Fibroblast of skin of right biceps (primary cell): ENCODE measurements at places on chromosomes 2 and 18.

GRCh38 chr2:61277756-61278155 is 115.8 kb downstream of the C2orf74 start:
- DNase-seq = no peak

- DNase-seq = no peak
Observed at GRCh38 chr2:112476434-112476833, 5.5 kb upstream of the TTL start.

- peak; percentile 78 for DNase-seq
Observed at GRCh38 chr2:226699321-226699720, 100.3 kb downstream of the IRS1 start.

DNA sequence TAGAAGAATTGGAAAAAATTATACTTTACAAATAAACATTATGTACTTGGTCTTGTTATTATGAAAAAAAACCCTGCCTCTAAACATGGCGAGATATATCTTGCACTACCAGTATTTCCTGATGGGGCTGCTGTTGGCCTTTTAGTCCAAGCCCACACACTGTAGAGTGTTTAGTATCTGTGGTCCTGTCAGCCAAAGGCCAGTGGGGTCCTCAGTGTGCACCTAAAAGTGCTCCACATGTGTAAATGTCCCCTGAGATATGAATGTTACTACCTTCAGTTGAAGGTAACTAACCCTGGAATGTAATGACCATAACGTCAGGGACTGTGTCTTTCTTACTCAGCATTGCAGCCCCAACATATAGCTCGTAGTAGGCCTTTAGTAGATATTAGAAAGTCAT is 71.1 kb upstream of the HK2 start:
- no peak for DNase-seq

DNA sequence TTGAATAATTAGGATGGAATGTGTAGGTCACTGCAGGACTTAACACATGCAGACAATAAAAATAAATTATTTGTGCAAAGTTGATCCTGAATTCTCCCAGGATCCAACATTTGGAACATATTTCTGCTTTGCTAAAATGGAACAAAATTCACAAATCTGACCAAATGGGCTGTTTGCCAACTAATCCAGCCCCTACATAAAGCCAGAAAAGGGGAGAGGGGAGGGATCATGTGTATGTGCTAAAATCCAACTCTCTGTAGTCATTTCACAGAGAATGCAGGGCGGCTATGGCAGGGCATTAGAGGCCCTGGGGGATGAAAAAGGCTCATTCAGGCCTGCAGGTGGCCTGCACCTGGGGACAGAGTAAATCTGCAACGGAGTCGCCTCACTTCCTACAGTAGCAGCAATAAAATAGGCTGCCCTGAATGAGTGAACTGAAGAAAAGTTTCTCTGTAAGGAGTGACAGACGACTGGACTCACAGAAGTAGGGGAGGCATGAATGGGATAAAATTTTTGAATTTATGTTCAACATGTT is 4.0 kb upstream of the ZFP36L2 start:
- DNase-seq = no peak

DNA sequence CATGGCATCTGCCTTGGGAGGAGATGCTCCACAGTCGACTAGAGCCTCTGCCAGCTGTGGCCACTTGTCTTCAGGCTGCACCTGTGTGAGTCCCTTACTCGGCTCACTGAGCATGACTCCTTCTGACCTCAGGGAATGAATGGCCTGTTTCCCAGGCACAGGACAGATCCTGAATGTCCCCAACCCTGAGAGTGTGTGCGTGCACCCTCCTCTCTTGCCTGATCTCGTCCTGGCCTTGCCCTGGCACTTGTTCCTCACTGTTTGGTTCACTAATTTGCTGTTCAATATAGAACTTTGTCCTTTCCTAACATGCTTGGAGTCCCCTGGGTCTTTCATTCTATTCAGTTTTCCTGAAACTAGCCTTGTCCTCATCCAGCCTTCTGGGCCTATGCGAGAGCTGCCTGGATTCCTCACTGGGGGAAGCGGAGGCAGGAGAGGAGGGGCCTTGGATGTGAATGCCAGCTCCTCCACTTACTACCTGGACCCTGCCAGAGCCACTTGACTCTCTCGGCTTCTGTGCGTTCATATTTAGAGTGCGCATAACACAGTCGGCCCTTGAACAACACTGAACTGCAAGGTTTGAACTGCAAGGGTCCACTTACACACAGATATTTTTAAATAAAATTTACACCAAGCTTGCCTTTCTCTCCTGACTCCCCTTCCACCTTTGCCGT is 184.8 kb downstream of the ACKR3 start:
- DNase-seq = no peak

- DNase-seq = no peak
Observed at GRCh38 chr18:42936289-42936688, 179.2 kb downstream of the RIT2 start.

DNA sequence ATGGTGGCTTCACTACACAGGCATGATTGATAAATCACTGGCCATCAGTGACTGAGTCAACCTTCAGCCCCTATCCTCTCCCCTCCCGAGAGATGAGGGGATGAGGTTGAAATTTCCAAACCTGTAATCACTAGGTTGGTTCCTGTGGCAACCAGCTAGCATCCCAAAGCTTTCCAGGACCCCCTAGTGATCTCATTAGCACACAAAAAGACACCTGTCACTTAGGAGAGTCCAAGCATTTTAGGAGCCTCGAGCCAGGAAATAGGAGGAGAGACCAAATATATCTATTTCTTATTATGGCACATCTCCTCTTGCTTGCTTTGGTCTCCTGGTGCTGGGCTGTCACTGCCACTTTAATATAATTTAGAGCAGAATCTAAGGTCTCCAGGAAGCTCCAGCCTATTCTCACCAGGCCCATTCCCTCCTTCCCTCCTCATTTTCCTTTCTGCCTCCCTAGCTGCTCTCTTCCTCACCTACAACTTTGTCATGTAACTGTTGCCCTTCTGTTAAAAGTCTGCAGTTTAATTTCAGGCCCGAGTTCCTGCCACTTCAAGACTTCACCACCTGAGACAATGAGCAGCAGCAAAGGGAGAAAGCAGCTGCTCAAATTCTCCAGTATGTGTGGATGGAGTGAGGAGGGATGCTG is 33.2 kb upstream of the NAB1 start:
- no peak for DNase-seq

- no peak for DNase-seq
Observed at GRCh38 chr2:130302164-130302886, 40.4 kb upstream of the IMP4 start.

DNA sequence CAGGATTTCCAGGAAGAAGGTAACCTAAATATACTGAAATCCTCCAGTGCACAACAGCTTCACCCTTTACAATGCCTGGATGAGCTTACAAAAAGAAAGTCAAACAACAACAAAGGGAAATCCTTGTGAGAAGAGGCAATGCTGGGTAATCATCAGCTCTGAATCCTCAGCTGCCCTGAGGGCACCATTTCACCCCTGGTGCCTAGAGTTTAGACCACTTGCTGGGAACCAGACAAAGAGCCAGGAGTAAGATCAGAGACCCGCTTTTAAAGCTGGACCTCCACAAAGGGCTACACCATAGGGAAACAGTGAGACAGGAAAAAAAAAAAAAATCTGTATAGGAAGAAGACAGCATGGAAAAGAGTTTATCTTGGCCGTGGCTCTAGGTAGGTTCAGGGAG is 97.0 kb downstream of the FOXI3 start:
- no peak for DNase-seq

DNA sequence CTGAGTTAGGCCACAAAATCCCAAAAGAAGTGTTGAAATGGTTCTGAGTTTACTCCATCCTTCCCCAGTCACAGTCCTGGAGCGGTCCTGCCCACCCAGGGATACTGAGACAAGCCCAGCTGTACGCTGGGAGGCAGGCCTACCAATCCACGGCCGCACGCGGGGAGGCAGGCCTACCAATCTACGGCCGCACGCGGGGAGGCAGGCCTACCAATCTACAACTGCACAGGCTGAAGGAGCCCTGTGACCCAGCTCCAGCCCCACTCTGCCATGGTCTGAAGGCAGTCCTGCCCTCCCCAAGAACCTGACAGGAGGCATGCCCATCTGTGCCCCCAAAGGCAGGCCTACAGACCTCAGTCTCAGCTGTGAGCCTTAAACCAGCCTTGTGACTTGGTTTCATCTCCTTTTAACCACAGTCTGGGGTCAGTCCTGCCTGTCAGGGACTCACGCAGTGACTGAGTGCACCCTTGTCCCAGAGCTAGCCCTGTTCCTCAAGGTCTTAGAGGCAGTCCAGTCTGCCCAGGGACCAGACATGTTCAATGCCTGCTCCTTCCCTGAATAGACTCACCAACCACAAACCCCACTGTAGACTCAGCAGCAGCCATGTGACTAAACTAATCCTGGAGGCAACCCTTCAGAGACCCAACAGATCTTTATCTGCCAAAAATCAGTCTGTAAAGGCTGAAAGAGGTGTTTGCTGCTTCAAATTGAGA is 36.8 kb downstream of the GPC1 start:
- DNase-seq = no peak

DNA sequence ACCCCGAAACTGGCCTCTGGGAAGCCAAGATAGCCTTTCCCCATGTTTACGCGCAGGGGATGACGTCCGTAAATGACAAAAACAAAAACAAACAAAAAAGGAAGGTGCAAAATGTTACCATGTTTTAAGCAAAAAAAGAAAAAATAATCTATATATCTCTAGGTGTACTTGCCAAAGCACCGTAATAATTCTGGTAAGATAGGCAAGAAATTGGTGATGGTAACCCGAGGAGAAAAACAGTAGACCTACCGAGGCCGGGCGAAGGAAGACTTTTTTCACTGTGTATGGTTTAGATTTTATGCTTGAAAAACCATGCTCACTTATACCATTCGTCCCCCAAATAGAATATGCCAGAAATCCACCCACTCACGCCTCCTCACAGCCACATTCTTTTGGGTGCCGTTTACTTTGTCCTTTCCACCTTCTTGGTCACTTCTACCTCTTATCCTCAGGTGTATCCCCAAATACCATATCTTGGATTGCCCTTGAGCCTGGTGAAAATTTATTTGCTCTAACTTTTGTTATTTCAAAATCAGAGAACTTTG is 8.0 kb downstream of the GATA6 start:
- no peak for DNase-seq

- no peak for DNase-seq
Observed at GRCh38 chr18:37653618-37654017, 88.0 kb upstream of the CELF4 start.

GRCh38 chr18:62621546-62621945 is 93.8 kb upstream of the PHLPP1 start:
- peak; percentile 13 for DNase-seq

- peak; percentile 9 for DNase-seq
Observed at GRCh38 chr2:237998530-237998929, 31.7 kb downstream of the UBE2F start.

DNA sequence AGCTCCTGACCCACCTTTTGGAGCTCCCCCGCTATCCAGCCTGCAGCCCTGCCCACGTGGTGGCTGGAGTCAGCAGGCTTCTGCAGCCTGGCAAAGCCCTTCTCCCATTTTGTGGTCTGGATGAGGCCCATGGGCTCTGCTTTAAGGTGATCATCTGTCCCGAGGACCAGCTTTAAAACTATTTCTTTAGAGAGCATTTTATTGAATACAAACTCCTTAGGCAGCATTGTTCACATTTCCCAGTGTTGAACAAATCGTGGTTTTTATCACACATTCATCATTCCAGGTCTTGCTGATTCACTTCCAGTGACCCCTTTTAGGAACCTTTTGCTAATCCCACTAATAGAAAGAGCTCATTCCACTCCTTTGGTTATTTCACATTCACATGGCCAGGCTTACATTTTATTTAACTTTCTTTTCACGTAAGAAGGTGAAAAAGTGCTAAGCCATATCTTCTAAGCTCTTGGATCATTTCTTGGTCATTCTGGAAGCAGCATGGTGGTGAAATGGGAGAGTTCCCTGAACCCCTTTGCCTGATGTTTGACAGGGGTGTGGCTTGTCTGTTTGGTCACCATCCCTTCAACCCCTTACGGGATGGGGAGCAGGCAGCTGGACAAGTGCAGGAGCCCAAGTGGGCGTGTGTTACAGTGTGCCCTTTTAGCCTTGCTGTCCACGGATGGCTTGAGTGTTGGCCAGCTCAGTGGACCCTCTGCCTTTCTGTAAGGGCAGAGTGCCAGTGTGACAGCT is 80.4 kb upstream of the RAPGEF4 start:
- peak; percentile 91 for DNase-seq

DNA sequence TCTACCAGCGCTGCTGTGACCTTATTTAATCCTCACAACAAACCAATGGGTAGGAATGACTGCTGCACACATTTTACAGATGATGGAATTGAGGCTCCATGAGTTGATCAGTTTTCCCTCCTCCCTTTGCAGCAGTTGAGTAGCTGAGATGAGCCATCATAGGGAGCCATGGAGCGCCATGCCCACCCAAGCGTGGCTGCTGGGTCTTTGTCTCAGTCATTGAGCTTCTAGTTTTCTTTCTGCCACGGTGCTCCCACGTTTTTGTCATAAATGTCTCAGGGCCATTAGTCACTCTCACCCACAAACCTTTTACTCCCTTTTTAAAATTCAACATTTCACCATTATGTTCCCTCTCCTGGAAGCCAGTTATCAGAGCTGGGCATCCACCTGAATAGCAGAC is 45.8 kb downstream of the TMEM17 start:
- no peak for DNase-seq

DNA sequence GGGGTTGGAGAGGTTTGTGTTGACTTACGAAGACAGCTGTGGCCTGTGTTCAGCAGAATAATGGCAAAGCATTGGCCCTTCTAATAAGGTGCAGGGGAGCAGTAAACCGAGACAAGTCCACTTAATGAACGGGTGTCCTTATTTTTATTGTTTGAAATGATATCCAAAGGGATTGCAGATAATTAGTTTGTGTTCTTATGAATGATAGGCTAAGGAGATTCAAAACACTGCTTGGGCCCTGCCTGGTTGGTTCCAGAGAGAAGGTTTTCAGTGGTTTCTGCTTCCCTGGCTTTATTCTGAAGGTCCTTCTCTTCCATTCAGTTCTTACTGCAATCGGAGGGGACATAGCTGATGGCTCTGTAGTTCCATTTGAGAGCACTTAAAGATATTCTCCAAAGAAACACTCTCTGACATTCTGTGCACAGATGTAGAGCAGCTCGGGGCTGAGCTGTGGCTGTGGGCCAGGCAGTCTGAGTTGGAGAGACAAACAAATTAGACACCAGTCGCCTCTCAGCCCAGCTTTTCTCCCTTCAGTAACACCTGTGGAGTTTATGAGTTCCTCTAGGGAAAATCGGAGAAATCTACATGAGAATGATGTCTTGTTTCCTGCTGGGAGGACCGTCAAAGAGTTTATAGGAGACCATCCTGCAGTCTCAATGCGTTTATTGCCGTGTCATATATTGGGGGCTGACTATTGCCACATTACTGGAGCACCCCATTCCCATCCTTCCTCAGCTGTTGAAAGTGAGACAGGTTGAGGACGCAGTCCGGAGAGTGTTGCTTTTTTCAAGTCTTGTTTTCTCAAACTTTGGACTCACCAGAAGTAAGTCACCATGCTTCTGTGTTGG is 6.5 kb downstream of the GREB1 start:
- DNase-seq = no peak

- no peak for DNase-seq
Observed at GRCh38 chr18:39190508-39190907, 1624.9 kb upstream of the CELF4 start.

DNA sequence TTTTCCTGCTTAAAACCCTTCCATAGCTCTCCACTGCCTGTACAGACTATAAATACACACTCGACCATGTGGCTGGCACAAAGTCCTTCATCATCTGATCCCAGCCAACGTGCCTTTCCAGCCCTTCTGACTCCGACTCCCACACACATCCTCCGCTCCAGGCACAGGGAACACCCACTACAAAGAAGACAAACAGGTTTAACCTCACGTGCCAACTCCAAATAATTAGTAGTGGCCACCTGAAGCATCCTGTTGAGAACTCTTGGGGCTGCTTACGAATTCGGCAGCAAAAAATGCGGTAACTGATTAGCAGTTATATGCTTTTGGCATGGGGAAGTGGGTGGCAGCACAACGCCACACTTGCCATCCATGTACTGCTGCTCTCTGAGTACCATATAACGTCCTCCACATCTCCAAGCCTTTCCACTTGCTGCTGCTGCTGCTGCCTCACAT is 12.1 kb downstream of the SPIRE1 start:
- DNase-seq = no peak
